ENCODE measurements at places on chromosomes 7 and 10. TPM values are rescaled to one million over a fixed set of nuclear protein-coding genes. Genes with fewer than 3 reads are reported as not detected.
A peak's percentile ranks its signal among the peaks of the same experiment; 100 is the strongest.

DNA sequence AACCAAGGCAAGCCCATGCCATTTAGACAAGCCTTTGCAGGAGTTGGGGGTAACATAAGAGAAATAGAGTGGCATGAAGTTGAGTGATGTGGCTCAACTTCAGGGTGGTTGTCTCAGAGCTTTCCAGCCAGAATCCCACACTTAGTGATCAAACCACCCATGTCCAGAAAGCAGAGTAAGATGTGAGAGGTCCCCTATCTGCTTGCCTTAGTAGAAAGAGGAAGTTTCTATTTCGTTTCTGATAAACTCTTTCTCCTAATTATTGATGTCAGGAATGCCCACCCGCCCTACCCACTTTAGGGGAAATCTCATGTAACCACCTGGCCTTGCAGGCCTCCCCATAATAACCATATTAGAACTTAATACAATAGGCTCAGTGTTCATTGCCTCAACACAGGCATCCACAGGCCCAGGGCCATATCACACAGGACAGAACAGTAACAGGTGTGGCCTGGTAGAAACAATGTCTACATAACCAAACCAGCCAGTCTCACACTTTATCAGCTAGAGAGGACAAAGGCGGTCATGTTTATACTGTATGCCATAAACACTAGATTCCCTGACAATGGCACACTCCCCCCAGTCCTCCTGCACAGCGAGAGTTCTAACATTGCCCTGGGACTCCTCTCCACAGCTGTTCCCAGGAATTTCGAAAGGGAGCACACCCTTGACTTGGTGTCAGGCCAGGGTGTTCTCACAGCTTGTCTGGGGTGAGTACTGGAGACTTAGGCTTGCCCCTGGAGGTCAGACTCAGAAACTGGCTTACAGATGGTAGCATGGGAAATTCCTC is 364.4 kb downstream of the CXCL12 start:
- no peak overlapping the region for H3K4me3 ChIP-seq
- peaks cover 43% of the 10 kb centered on the region for H3K4me1 ChIP-seq
- H3K36me3 ChIP-seq: peaks cover 2% of the 10 kb centered on the region
- DNase-seq: no peak
- no peak overlapping the region for H3K27ac ChIP-seq
- H3K27me3 ChIP-seq: peaks cover 5% of the 10 kb centered on the region

DNA sequence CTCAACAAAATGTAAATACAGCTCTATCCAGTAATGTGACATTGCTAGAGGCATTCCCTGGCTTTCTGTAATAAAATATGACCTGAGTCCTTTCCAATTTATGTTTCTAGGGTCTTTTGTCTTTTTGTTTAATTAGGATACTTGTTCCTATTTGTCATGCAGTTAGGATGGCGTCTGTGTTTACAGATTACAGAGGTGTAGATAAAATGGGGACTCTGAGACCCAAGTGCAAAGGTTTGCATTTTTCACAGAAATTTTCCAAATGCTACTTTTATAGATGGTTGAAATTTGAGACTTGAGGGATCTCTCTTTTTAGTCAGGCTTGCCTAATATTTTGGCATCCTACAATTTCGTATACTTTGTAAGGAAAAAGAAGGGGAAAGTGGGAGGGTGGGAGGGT is 332.4 kb downstream of the PTEN start:
- H3K27me3 ChIP-seq: no peaks in the 10 kb centered on the region
- no peak for DNase-seq
- H3K4me3 ChIP-seq: no peak overlapping the region
- H3K27ac ChIP-seq: no peak overlapping the region
- no peaks in the 10 kb centered on the region for H3K36me3 ChIP-seq

- H3K27ac ChIP-seq: no peak overlapping the region
- peaks cover 14% of the 10 kb centered on the region for H3K4me1 ChIP-seq
- H3K27me3 ChIP-seq: no peaks in the 10 kb centered on the region
- DNase-seq: no peak
- no peak overlapping the region for H3K4me3 ChIP-seq
Measured at GRCh38 chr7:151032936-151033863, 5.0 kb downstream of the ABCB8 start.

GRCh38 chr10:86598151-86598550 is 56.2 kb upstream of the OPN4 start:
- no peaks in the 10 kb centered on the region for H3K36me3 ChIP-seq
- H3K4me3 ChIP-seq: no peak overlapping the region
- H3K27ac ChIP-seq: no peak overlapping the region
- peak; percentile 10 for DNase-seq
- H3K27me3 ChIP-seq: no peaks in the 10 kb centered on the region

GRCh38 chr7:44914992-44915607 is 29.8 kb upstream of the PURB start:
- no peaks in the 10 kb centered on the region for H3K36me3 ChIP-seq
- no peak overlapping the region for H3K4me3 ChIP-seq
- H3K4me1 ChIP-seq: peaks cover 4% of the 10 kb centered on the region
- no peak overlapping the region for H3K27ac ChIP-seq
- DNase-seq: no peak

RELN gene
- 0.52 TPM for total RNA-seq

All from osteocyte (in vitro differentiated cells).